ENCODE measurements at places on chromosomes 12 and 14.

DNA sequence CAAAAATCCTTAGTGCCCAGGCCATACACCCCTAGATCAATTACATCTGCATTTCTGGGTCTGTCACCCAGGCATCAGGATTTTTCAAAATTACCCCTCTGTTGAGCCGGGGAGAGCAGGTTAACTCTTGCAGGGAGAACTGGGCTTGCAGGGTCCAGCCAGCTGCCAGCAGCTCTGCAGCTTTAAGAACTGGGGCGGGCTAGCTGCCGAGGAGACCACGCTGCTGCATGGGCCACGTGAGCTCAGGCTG is at the start of gene DGLUCY:
DGLUCY (plus strand) TSS at position 245 of the 250 bp plus-strand sequence. CDS start 46,222 bp downstream, outside the sequence.
- peak; percentile 45 for DNase-seq

DNA sequence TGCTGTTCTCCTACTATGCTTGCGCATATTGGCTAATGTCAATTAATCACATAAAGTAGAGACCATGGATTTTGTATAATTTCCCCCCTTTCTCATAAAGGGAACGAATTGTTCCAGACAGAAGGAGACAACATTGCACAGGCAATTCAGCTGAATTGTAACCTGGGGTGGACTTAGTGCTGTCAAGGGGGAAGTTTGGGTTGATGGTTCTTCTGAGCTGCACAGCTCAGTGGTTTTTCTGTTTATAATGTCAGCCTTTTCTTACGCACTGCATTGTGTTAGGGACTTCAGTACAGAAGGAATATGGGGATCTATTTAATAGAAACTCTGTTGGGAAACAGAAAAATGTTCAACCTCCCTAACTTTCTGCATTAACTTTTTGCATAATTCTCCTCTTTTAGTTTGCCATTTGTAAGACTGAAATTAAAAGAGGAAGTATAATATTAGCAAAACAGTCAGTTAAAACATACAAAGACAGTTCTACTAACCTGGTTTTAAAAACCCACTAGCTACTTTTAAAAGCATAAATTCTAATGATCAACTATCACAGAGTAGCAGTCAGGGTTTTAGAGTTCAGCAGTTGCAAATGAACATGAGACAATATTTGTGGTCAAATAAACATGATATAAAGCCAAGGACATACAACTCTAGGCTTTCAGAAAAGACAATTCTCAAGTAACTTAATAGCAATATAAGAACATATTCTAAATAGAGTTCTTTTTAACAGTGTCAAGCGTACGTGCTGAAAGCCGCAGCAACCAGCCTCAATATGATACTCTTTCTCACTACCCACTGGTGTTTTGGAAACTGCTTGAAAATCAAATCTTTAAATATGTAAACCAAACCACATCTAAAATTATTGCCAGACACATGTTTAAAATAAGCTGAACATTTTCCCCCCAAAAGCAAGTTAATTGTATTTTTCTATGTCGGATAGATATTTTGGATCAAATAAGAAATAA is 393.0 kb downstream of the FSCB start:
- DNase-seq, result no peak

DNA sequence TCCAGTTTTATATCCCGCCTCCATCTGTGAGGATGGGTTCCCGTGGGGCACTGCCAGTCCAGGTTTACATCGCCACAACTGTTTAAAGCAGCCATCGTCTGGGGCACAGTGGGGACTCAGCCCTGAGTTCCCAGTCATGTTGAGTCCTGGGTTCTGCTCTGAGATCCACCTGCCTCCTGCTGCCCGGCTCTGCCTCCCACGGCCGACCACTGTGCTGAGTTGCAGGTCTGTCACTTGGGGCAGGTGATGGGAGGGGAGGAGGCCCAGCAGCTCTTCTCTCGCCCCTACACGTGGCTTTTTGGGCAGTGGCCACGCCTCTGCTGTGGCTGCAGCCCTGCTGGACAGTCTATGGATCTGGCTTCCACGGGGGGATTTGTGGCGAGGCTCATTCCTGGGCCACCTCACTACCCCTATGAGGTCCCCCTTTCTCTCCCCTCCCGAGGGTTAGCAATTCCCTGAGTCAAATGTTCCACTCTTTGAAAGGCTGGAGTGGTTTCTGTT is 143.0 kb downstream of the ADGRD1 start:
- no peak for DNase-seq

GRCh38 chr14:22798528-22798927 is 16.7 kb downstream of the SLC7A7 start:
- DNase-seq, result no peak

GRCh38 chr12:42589465-42590329 is at the start of gene PRICKLE1:
PRICKLE1 (minus strand) TSS chr12:42589746; CDS start chr12:42472516, 117,230 bp downstream.
- DNase-seq, result no peak

GRCh38 chr12:738712-739111 is 13.7 kb upstream of the WNK1 start:
- no peak for DNase-seq

- no peak for DNase-seq
Measured at GRCh38 chr12:123854918-123855317, 92.8 kb downstream of the DNAH10 start.

GRCh38 chr14:62614122-62614521 is 431.1 kb downstream of the KCNH5 start:
- no peak for DNase-seq

GRCh38 chr14:99624971-99625370 is 20.0 kb upstream of the HHIPL1 start:
- no peak for DNase-seq

DNA sequence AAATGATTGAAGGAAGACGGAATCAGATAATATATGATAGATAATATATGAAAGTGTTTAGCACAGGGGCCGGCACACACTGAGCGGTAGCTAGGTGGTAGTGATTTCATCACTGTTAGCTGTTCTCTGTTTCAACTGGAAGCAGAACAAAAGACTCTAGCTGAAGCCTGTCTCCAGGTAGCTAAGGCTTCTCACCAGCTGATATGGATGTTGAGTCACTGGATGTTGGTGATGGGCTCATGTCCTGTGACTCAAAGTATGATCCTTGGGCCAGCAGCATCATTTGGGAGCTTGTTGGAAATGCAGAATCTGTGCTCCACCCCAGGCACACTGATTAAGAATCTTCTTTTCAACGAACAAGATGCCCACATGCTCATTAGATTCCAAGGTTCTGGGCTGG is 21.7 kb upstream of the KCNA5 start:
- no peak for DNase-seq

GRCh38 chr12:94143951-94144350 is 4.4 kb upstream of the PLXNC1 start:
- DNase-seq, result no peak

DNA sequence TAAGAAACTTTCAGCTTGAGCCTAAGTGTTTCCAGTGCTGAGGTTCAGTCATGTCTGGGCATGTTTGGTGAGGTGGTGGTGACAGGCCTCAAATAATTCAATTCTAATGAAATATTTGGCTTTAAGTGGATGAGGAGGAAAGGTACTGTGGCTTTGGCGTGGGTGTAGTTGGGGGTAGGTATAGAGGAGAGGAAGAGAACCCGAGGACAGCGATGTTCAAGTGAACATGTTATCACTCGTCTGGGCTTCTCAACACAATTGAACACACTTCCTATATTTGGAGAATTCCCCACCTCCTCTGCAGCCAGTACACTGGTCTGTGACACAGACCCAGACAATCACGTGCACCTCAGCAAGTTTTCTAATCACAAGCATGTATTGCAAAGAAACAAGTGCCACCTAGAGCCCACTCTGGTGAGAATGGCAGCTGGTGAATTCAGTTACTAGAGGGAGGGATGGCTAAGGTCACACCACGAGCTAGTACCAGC is 53.0 kb downstream of the IFNG-AS1 start:
- no peak for DNase-seq

DNA sequence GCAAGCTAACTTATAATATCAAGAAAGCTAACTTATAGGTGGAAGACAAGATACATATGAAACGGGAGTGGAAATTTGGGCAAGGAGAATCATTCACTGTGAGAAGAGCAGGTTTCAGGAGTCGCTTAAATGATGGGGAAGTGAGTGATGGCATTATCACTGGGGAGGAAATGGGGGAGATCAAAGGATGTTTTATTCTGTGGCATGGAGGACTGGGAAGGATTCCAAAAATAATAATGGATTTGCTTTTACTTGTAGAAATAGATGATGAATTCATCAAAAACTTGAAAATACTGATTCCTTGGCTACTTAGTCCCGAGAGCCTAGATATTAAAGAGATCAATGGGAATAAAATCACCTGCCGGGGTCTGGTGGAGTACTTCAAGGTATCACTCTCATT is 47.8 kb downstream of the SAV1 start:
- no peak for DNase-seq

All from amniotic stem cell (primary cell).